GM23248 (cell line): ENCODE measurements at places on chromosomes 2 and 18. TPM values are rescaled to one million over a fixed set of nuclear protein-coding genes. Genes with fewer than 3 reads are reported as not detected.
A peak's percentile ranks its signal among the peaks of the same experiment; 100 is the strongest.

Gene TMEFF2
- 0.13 TPM in 1 of 2 replicates, not detected in the other for polyA plus RNA-seq

Gene COL3A1
- polyA plus RNA-seq, result 977 and 987 TPM in 2 replicates

Gene HTR2B
- 0.15 TPM in 1 of 2 replicates, not detected in the other for polyA plus RNA-seq

Gene IL36G
- not detected in 2 replicates for polyA plus RNA-seq

Gene ANKRD30B
- polyA plus RNA-seq, result not detected in 2 replicates

Gene CHRNG
- polyA plus RNA-seq, result not detected in 2 replicates

Gene C1QL2
- polyA plus RNA-seq, result not detected in 2 replicates

Gene ANKRD29
- polyA plus RNA-seq, result 8.0 and 8.9 TPM in 2 replicates

Gene QPCT
- polyA plus RNA-seq, result 48.5 and 51.4 TPM in 2 replicates

Gene UGT1A4
- not detected in 2 replicates for polyA plus RNA-seq

Gene CYRIA
- polyA plus RNA-seq, result not detected in 2 replicates

Gene ARHGEF4
- polyA plus RNA-seq, result 7.4 and 9.6 TPM in 2 replicates

Gene ZNG1B
- polyA plus RNA-seq, result 69.2 and 73.5 TPM in 2 replicates

Gene CCDC74B
- polyA plus RNA-seq, result 8.0 and 10.8 TPM in 2 replicates

Gene ASB18
- not detected in 2 replicates for polyA plus RNA-seq

Gene FABP1
- not detected in 2 replicates for polyA plus RNA-seq

Gene HJURP
- 13.5 and 13.9 TPM in 2 replicates for polyA plus RNA-seq

Gene NPAS2
- polyA plus RNA-seq, result 3.8 and 4.5 TPM in 2 replicates

GRCh38 chr2:131543385-131543891 lies 15.8 kb downstream of the CCDC74A start:
- no peak for DNase-seq

DNA sequence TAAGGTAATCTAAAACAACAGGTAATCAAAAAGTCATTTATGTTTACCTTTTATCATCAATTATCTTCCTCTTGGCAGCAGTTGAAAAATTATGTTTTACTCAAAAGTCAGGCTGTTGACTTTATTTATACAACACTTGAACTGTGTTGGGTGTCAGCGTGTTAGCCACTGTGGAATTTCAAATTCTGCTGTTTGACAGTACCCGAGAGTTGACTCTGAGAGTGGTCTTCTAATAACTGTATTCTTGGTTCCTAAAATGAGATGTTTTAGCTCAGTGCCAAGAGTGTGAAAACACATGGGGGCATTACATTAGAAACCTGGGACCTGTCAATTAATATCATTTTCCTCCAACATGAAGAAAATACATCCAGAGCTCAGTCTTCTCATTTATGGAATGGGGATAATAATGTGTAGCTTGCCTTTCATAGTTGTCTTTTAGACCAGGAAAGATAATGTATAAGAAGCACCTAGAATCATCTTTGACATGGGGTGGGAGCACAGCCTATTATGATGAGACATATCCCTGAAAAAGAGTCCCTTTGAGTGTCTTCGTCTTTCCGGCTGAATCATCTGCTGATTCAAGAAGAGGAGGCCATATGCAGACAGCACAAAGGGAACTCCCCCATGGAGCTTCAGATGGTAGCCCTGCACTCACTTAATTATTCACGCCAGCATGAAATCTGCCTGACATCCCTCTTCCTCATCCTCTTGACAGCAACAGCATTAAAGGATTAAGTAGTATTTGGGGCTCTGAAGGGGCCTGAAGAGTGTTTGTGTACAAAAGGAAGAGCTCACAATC lies 89.1 kb downstream of the AFF3 start:
- no peak for DNase-seq

DNA sequence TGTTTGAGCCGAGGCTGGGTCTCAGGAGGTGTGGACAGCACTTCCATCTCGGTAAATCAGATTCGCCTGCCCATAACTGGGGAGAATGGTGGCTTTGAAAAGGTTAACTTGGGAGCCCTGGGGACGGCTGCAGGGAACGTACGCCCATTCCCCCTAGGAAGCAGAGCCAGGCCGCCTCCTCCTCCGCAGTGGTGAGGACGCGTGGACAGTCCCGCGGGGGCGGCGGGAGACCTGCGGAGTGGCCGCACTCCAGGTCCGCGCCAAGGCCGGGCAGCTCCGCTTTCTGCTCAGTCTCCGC lies 845 bp upstream of the MYCN start:
- DNase-seq, result peak; percentile 70

GRCh38 chr2:150620416-150620815 lies 132.9 kb upstream of the RND3 start:
- DNase-seq, result no peak

- DNase-seq, result peak; percentile 25
Measured at GRCh38 chr2:117855886-117856285, 41.4 kb downstream of the DDX18 start.

- no peak for DNase-seq
Measured at GRCh38 chr2:204180649-204181048, 244.1 kb downstream of the ICOS start.

- peak; percentile 21 for DNase-seq
Measured at GRCh38 chr2:105134081-105134480, 96.2 kb downstream of the MRPS9 start.

DNA sequence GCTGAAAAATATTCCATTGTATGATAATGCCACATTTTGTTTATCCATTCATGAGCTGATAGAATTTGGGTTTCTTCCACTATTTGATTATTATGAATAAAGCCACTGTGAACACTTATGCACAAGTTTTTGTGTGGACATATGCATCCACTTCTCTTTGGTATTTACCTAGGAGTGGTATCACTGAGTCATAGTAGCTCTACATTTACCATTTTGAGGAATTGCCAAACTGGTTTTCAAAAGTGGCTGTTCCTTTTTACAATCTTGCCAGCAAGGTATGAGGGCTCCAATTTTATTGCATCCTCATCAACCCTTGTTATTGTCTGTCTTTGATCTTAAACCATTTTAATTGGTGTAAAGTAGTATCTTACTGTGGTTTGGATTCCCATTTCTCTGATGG lies 13.3 kb upstream of the EHBP1 start:
- no peak for DNase-seq

GRCh38 chr2:187299122-187299906 lies 148.7 kb downstream of the CALCRL start:
- DNase-seq, result peak; percentile 51

DNA sequence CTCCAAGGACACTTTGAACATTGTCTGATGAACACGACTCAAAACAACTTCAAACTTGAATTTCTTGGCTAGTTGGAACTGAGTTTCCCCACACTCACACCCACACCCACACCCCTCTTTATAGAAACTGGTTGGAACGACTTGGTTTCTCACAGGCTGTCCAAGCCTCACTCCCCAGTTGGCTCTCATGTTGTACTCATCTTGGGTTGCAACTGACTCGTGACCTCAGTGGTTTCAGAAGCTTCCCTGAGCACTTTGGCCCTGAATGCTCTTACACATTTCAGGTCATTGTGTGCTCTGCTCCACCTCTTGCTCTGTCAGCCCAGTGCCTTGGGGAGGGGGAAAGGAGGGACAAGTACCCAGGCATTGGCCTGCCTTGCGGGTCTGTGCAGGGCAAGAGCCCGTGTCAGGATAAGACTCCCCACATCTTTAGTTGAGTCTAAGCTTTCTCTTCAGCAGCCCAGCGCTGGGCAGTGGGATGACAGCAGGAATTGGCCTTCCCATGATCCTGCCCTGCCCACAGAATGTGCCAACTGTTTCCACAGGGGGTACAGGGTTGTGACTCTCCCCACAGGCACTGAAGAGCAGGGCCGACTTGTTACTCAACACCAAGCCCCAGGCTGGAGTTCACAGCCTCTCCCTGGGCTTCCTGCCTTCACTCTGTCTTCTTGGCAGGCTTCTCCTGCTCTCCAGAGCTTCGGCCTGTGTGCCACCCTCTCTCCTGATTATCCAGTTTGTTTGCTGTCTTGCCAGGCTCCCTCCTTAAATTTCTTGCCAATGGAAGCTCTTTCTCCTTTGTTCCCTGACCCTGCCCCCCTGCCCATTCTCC lies 104.6 kb downstream of the RTN4 start:
- DNase-seq, result peak; percentile 91

DNA sequence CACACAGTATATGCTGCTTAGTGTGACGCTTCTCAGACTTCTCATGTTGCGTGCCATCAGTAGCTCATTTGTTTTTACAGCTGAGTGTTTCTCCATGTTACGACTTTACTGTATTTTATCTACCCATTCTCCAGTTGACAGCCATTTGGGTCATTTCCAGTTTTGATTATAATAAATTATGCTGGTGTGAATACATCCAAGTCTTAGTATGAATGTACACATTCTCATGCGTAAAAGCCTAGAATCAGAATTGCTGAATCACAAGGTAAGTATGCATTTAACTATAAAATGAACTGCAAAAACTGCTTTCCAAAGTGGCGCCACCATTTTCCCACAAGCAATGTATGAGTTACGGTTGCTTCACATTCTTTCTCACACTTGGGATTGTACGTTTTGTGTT lies 184.2 kb upstream of the SLC35G4 start:
- no peak for DNase-seq

DNA sequence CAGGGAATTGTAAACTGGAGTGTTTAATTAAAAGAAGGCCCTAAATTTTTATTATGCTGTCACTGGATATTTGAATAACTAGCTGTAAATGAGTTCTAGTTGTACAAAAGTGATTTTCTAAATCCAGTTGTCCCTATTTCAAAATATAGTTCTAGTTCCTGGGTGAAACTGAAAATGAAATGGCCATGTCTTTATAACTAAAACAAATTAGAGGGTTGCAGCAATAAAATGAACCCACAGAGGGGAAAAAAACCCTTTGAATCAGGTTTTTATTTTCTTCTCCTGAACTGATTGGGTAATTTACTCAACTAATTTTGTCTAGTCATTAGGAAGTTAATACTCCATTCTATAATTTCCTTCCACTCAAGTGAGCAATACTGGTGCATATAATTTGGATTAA lies 55.6 kb upstream of the MAP4K3 start:
- DNase-seq, result no peak

DNA sequence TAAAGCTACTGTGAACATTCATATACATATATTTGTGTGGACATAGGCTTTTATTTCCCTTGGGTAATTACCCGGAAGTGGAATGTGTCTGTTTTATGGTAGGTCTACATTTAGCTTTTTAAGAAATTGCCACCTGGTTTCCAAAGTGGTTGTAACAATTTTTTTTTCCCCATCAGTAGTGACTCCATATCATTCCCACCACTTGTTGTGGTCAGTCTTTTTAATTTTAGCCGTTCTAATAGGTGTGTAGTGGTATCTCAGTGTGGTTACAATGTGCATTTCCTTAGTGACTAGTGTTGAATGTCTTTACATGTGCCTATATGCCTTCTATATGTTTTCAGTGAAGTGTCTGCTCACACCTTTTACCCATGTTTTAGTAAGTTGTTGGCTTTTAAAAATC lies 60.3 kb upstream of the MAPRE3 start:
- no peak for DNase-seq

DNA sequence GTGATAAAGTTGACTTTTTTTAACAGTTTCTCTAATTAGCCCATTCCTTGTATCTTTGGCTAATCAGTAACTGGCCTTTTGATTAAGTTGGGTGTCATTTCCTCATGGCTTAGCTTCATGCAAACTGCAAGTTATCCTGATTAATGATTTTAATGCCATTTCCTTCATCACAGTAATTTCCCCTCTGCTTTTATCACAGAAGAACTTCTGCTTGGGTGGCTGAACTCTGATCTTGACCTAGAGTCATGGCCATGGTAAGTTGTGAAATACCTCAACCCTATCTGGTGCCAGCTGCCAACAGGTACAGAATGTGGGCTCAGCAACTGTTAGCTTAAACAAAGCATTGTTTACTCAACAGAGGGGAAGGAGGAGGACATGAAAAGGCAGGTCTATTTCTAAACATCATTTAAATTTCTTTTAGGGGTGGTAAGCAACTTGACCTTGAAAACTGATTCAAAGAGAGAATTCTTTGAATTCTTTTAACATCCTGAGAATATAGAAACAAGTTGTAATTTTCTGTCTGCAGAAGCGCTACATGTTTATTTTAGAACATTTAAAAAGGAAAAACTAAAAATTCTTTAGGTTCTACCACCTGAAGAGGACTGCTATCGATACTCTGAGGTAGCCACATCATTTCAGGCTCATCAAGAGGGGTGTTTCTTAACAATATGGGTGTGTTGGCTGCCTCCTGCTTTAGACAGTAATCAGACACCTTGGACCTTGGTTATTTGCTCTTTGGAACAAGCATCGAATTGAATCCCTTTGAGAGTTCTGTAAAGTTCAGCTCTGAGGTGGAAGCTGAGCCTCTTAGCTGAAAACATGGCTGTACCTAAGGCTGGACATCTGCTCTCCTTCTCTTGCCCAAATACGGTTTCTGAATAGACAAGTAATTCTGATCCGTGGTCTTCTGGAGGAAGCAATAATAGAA lies 39.7 kb downstream of the ANXA4 start:
- no peak for DNase-seq

- DNase-seq, result peak; percentile 45
Measured at GRCh38 chr2:54479424-54479823, 23.3 kb downstream of the SPTBN1 start.

- DNase-seq, result no peak
Measured at GRCh38 chr2:230262246-230262645, 36.7 kb downstream of the SP140 start.

DNA sequence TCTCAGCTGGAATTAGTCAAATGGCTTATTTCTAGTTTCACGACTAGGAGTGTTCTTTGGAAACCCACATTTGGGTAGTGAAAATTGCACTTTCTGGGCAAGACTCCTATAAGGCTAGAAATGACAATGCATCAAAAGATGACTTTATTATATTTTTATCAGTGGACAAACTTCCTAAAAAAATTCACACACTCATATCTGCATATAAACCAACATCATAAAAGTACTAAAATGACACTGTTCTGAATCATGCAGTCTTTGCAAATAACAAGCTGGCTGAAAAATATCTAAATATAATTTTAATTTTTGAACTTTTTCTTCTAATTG lies 17.6 kb downstream of the MXD1 start:
- peak; percentile 34 for DNase-seq

GRCh38 chr2:174603280-174603679 lies 5.7 kb upstream of the WIPF1 start:
- DNase-seq, result peak; percentile 85

- no peak for DNase-seq
Measured at GRCh38 chr18:75106746-75107145, 102.2 kb downstream of the PTGR3 start.

- DNase-seq, result peak; percentile 3
Measured at GRCh38 chr18:29123706-29124530, 947.0 kb upstream of the CDH2 start.
